ENCODE measurements at places on chromosomes 1 and 21.

DNA sequence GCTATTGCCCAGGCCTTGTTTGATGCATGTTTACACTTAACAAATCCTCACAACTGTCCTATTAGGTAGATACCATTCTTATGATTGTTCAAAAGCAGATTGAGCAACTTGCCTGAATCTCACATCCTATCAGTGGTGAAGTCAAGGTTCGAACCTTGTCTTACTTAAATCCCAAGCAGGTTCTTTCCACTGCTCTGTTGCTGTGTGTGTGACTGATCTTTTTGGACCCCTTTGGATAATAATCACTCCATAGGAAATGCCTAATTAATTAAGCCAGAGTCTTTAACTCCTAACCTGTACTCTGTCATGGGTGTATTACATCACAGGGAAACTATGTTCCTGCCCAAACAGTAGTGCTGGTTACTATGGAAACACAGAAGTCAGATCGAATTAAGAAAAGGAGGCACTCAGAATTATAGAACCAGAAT lies 84.2 kb downstream of the SPATA46 start:
- no peak for DNase-seq

- no peak for DNase-seq
These were observed 62.5 kb upstream of the TARBP1 start for GRCh38 chr1:234541286-234541975.

DNA sequence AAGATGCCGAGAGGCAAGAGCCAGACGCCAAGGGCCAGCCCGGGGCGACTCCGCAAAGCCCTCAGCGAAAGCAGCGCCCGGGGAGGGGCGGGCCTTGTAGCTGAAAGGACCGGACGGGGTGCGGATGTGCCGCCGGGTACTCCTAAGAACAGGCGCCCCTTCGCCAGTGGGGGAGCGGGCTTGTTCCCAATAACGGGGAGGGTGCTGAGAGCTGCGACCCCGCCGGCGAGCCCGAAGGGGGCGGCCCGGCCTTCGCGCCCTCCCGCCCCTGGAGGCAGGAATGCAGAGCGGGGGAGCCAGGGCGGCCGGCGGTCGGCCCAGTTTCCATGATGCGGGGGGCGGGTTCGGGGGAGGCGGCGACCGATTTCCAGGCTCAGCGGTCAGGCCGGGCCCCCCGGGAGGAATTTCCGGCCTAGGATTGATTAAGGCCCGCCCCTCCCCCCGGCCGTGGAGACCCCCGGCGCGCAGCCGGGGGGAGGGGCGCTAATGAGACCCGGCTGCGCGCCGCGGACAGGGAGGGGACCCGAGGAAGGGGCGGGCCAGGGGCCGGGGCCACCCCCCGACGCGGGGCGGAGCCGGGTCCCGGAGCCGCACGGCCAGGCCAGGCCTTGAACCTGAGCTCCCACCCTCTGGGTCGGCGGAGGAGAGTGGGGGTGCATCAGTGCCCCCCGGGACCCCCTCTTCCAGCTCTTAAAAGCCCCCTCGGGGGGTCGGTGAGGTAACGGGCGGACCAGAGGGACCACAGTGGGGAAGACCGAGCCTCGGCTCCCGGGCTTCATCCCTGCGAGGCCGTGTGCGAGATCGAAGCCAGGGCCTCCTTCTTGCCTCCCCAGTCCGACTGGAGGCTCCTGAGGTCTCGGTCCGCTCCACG lies 898 bp upstream of the TMEM200B start:
- peak; percentile 23 for DNase-seq

- DNase-seq = no peak
These were observed 363.0 kb downstream of the ZP4 start for GRCh38 chr1:237527761-237528160.

DNA sequence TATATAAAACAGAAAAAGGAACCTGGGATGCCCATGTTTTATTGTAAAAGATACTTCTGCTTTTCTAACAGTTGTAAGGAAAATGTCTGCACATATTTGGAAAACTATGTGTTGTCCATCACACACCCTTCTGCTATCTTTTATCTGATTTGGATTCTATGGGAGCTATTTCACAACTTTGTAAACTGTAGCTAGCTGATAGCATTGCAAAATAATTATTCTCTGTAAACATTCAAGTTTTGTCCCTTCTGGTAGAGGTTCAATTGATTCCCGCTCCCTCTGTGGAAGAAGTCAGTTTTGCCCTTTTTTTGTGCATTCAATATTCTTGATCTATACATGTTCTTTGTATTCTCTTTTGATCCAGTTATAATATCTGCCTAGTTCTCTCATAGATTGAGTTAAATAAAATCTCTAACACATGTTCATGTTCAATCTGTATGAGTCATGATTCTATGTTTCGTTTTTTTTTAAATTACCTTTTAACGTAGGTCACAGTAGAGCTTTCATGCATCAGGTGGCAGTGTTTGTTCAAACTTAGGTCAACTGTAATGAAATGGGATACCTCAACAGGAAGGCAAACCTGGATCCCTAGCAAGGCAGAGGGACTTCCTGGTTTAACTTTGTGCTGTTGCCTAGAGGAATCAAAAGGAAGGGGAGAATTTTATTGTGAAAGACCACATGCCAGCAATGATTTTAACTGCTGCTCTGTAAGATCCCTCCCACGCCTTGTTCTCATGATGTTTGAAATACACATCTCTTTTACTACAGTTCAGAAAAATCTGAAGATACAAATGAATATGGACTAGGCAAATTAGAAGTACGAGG lies 26.0 kb upstream of the BCL9 start:
- DNase-seq = no peak
